ENCODE measurements at places on chromosomes 13 and 19.

- no peak for DNase-seq
Observed at GRCh38 chr19:677601-678436, 1.6 kb downstream of the FSTL3 start.

GRCh38 chr19:33720691-33721682 is 75.7 kb upstream of the KCTD15 start:
- DNase-seq, result no peak

GRCh38 chr13:86907156-86907555 is 764.0 kb upstream of the SLITRK5 start:
- no peak for DNase-seq

- DNase-seq, result peak; percentile 25
Observed at GRCh38 chr13:79593641-79594275, 112.8 kb downstream of the NDFIP2 start.

GRCh38 chr19:46950526-46951170 is 69.0 kb upstream of the NPAS1 start:
- DNase-seq, result no peak

- DNase-seq, result no peak
Observed at GRCh38 chr19:54470991-54471782, 1.9 kb downstream of the CDC42EP5 start.

DNA sequence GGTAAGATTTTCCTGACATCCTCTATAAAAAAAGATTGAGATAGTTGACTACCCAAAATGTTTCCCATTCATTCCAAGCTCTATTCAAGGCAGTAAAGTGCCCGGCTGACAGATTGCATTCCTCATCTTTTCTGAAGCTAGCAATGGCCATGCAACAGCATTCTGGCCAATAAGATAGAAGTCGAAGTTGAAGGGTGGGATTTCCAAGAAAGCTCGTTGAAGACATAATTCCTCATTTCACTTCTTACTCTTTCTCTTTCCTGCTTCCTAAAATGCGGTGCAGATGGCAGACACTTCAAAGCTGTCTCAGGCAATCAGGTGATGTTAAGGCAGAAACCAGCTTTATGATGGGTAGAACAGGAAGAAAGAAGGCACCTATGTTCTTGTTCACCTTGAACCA is 13.4 kb upstream of the ALOX5AP start:
- DNase-seq, result no peak

Measured in fibroblast of skin of left quadriceps (primary cell).